ENCODE measurements at places on chromosomes 2 and 18.

DNA sequence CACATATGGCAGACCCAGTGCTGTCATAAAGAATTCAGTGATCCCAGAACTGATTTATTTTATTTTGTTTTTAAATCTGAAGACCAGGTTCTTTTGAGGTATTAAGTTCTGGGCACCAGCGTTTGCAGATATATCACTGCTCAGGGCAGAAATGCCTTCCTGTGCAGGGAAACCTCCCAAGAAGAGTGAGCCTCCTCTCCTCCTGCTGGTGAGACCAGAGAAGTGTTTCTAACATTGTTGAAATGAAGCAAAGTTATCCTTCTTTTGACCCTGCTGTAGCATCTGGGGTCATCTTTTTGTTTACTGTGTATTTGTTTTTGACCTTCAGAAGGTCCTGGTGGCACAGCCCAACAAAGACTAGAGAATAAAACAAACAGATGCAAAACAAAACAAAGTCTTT lies 94.0 kb downstream of the AQP4 start:
- DNase-seq = no peak

DNA sequence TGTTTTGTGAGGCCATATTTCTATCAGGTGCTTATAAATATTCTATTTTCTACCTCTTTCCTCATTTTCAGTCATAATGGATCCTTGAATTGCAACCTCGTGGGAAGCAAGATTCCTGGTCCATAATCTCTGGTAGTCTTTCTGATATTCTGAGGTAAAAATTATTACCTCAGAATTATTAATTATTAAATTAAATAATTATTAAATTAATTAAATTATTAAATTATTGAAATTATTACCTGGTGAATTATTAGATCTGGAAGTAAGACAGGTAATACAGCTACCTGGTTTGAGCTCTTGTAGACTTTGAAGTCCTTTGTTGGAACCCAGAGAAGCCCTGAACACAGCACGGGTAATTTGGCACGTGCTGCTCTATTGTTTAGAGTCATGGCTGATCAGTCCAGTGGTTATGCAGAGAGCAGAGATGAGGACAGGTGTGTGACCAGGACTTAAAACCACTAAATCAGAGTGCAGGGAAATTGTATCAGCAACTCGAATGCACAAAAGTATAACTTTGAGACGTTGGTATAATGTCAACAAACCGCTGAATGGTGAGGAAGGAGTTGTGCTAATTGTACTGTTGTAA lies 46.8 kb upstream of the PTPRM start:
- no peak for DNase-seq

DNA sequence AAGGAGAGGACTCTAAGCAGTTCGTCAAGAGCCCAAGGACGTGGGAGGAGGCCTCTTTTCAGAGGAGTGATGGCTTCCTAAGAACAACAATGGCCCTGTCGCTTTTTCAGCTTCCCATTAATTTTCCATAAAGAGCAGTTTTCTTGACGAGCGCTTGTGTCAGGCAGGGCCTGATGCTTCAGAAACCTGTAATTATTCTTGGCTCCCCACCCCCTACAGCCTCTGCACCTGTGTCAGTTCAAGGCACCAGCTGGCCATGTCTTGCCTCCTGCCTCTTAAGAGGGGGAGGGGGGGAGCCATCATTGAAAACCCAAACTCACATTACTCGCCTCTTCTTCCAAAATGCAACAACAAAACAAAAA lies 32.3 kb downstream of the KLF7 start:
- DNase-seq = no peak

DNA sequence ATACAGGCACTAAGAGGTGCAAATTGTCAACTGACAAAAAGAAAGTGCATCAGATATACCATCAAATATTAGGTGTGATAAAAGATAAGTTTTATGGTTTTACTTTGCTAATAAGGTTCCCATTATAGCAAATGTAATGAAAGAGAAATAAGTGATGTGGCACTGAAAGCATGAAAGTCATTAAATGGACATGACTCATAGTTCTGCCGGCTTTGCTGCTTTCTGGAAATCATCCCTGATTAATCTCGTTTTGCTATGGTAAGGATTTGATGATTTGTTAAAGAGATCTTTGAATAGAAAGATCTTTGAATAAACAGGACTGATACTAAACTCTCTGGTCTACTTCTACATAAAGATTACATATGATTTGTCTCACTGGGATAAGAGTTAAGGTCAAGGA lies 72.7 kb downstream of the CLIP4 start:
- DNase-seq = no peak

- DNase-seq = no peak
Observed at GRCh38 chr2:240713928-240714746, 22.5 kb downstream of the AQP12A start.

GRCh38 chr18:54740136-54740846 lies 88.0 kb upstream of the RAB27B start:
- DNase-seq = no peak

DNA sequence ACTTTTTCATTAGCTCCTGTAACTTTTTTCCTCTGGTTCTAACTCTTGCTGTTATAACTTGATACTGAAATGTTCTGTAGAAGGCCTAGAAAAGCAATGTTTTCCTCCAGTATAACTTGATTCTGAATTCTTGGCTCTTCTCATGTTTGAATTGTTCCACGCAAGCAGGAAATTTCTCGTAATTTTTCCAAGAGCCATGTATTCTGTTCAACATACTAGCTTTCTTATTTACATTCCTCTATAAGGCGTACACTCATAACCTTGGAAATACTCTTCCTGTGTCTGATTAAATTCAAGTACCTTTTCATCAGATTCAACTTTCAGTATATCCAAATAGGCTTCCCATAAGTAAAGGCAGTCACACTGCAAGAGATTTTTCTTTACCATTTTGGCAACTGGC lies 109.1 kb downstream of the SMAD2 start:
- no peak for DNase-seq

DNA sequence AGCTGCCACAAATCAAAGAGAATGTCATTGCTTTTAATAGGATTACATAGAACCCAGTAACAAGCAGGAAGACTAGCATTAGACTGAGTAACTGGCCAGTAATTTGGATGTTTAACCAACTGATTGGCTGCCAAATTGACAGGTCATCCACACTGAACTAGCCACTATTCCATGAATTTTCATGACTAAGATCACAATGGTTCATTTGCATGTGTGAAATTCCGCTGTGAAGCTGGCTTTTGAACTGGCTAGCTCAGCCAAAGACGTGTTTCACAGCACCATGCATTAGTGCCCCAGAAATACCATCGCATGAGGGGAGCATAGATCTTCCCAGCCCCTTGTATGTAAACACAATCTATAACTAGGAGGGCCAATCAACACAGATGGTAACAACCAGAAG lies 649.8 kb downstream of the ARHGAP15 start:
- DNase-seq = no peak

DNA sequence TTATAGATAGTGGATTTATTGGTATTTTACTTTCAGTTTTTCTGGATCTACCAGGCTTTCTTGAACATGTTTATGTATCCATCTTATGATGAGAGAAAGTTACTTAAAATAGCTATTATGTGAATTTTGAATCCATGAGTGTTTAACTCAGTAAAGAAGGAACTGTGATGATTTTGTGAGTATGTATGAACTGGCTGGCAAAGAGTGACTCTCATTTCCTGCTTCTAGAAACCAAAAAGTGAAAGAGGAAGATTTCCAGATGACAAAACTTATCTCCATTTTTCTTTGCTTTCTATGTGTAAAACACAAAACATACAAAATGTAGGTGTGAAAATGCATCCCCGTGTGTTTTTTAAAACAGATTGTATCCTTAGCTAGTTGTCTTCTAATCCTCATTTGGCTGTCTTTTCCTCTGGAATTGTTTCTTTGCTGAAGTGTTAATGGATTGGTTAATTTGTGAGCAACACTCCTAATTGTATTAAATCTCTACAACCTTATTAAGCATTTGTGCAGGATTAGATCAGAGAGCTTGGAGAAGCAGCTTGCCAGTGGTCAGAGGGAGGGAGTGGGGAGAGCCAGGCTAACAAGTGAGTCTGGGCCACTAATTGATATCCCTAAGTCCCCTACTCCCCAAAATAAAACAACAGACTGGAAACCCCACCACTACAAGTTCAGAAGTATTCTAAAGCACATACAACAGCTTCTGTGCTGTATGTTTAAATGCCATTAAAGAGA lies 23.9 kb downstream of the PTPRM start:
- DNase-seq = no peak

GRCh38 chr2:38441346-38441745 lies 64.3 kb upstream of the ATL2 start:
- DNase-seq = no peak

DNA sequence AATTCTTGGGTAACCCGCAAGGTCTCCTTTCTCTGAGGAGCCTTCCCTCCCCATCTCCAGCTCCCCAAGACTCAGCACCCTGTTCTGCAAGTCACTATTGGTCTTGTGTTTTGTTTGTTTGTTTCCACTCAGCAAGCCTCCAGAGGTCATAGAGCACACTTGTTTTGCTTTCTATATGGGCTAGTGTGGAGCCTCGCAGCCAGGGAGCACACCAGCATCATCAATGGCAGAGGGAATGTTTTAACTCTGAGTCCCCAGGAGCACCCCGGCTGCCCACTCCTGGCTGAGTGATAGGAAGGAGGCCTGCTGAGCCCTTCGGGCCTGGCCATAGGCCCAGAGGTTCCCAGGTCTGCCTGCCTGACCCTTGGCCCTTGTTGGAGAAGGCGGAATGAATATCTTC lies 36.6 kb downstream of the GLI2 start:
- no peak for DNase-seq

- no peak for DNase-seq
Observed at GRCh38 chr2:109110170-109110569, 18.8 kb upstream of the SH3RF3 start.

DNA sequence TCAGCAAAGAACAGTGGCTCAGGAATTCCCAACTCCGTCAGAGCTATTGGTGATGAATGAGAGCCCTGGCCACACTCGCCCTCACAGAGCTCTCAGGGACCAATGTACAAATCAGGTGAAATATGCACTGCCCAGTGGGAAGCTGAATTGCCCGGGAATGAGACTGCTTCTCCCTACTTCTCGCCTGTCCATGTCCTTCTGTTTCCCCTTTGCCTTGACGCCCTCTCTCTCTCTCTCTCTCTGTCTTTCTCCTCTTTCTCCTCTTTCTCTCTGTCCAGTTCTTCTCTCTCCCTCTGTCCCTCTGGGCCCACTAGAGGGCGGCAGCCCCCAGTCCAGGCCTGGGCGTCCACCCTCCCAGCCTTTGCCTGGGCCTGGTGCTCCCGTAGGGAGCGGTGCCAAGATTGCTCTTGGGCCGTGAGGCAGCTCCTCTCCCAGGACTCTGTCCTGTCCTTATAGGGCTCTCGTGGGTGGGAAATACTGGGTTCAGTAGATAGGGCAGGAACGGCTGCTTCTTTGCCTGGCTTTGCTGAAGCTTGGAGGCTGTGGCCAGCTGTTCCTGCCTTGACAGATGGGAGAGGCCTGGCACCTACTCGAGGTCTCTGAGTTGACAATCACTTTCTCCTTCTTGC lies 28.4 kb upstream of the PUM2 start:
- DNase-seq = no peak

GRCh38 chr2:134206031-134206430 lies 47.8 kb upstream of the MGAT5 start:
- no peak for DNase-seq

DNA sequence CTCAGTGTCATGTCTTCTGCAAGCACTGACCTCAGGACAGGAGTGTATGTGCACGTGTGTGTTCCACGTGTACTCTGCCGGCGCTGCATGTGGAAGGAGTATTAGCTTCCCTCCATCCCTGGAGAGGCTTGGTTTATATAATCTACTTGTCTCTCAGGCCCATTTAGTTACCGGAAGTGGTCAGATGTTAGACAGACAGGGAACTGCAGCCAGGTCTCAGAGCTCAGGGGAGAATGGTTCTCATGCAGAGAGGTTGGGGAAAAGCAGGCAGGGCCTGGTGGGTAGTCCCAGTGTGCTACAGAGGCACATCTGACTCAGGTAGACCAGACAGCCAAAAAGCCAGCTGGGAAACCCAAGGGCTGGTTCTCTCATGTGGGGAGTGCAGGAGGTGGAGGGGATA lies 167.9 kb downstream of the CTIF start:
- no peak for DNase-seq

DNA sequence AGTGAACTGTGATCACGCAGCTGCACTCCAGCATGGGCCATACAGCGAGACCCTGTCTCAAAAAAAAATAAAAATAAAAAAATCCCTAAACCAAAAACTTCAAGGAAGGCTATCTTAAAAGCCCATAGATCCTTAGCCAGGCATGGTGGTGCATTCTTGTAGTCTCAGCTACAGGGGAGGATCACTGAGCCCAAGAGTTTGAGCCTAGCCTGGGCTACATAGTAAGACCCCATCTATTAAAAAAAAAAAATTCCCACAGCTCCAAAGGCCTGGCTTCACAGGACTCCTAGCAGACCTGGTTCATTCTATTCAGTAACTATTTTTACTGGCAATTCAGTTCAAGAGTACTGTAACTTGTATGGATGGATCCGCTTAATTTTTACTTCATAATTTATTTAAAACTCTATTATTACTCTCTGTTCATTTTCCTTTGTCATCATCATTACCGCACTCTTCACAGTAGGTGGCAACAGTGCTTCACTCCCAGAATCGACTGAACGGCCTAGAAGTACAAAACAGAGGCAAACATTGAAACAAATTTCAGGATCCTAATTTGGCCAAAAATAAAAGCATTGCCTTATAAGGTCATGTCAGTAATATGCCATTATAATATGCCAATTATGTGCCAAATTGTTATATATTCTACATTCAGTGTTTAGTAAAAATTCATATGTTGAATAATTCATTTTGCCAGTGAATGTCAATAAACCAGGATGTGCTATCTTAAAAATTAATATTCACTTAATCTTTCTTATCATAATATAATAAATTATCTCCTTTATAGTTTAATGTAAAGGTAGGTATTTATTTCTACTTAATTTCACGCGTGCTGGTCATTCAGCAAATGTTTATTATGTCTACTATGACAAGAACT lies 14.3 kb upstream of the STAM2 start:
- no peak for DNase-seq

- no peak for DNase-seq
Observed at GRCh38 chr2:8402222-8402621, 279.6 kb upstream of the ID2 start.

Measured in stimulated activated CD8-positive, alpha-beta memory T cell treated with anti-CD3 and anti-CD28 coated beads, Interleukin-4, amount 100 ng/mL, for 24 hours (primary cell).